ENCODE measurements at places on chromosomes 12 and 14.

DNA sequence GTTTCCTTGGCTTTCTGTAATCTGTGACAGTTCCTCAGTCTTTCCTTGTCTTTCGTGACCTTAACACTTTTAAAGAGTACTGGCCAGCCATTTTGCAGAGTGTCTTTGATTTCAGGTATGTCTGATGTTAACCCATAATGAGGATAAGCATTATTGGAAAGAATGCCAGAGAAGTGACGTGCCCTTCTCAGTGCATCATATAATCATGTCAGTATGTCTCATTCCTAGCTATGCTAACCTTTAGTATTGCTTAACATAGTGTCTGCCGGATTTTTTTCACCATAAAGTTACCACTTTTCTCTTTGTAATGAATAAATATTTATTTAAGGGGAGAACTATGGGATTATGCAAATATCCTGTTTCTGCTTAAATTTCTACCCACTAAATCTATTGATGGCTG, 28.5 kb downstream of the RERG start:
- no peak for DNase-seq

GRCh38 chr12:24608637-24609285, 340.1 kb downstream of the BCAT1 start:
- peak; percentile 6 for DNase-seq

GRCh38 chr14:32654106-32654505, 284.6 kb upstream of the NPAS3 start:
- no peak for DNase-seq

GRCh38 chr12:47184813-47185212, 105.1 kb upstream of the AMIGO2 start:
- no peak for DNase-seq

- no peak for DNase-seq
These were observed 201.2 kb downstream of the DAD1 start for GRCh38 chr14:22387776-22388241.

- DNase-seq, result no peak
These were observed 456.2 kb downstream of the ADAMTS20 start for GRCh38 chr12:43095669-43096280.

- no peak for DNase-seq
These were observed 14.3 kb upstream of the KRT73 start for GRCh38 chr12:52632656-52633055.

DNA sequence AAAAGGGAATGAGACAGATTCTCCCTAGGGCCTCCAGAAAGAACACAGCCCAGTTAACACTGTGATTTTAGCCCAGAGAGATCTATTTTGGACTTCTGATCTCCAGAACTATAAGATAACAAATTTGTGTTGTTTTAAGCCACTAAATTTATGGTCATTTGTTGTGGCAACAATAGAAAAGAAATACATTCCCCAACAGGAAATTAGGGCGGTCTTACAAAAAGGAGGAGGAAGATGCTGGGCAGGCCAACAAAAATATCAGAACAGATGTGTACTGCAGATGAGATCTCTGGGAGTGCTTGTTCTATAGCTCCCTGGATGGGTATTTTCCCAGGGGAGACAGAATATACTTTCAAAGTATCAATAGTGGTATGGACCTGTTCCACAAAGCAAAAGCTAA, 32.0 kb upstream of the SOCS2 start:
- DNase-seq, result no peak

GRCh38 chr12:21910657-21911056, 30.6 kb downstream of the ABCC9 start:
- DNase-seq, result no peak

- DNase-seq, result no peak
These were observed 60.1 kb downstream of the SUSD6 start for GRCh38 chr14:69671365-69672030.

DNA sequence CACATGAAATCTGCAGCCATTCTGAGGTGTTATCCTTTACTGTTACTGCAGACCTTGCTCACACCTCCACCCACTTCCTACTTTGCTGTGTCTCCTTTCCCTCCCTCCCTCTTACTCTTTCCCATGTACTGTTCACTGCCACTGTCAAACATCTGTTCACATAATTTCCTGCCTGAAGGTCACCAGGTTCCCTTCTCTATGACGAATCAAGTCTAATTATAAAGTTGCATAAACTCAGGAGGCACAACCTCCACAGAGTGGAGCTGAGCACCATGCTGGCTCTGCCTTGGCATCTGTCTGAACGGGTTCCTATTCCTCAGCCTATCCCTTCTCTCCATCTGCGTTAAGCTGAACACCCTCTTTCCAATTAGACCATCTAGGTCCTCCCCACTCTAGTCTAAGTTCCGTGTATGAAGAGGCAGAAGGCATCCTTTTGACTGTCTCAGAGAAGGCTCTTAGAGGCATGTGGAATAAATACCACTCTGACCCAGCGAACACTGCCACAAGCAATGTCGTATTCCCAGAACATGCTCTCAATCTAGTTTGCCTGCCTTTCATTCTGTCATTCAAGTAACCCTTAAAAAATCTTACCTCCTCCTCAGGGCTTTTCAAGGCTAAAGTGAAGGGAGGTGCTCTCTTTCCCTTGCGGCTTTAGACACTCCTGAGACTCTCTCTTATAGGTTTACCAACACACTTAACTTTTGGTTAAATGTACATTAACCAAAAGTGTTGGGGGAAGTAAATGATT, 48.7 kb downstream of the ACADS start:
- no peak for DNase-seq

- no peak for DNase-seq
These were observed 12.4 kb downstream of the SLC2A13 start for GRCh38 chr12:40093512-40093911.

GRCh38 chr14:103353362-103353761, 19.3 kb downstream of the EIF5 start:
- DNase-seq, result no peak

- DNase-seq, result no peak
These were observed 63.2 kb downstream of the FBXL14 start for GRCh38 chr12:1531153-1531653.

DNA sequence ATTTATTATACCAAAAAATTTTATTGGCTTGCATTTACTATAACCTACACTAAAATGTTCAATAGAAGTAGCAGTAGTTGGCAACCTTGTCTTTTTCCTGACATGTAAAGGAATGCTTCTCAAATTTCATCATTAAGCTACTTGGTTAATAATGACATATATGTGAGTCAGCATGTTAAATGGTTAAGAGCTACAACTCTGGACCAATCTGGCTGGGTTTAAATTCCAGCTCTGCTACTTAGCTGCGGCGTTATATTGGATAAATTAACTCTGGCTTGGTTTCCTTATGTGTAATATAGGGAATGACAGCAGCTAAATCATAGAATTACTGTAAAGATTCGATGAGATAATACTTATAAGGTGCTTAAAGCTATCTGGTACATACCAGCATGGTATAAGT, 53.7 kb upstream of the OTOGL start:
- peak; percentile 74 for DNase-seq

DNA sequence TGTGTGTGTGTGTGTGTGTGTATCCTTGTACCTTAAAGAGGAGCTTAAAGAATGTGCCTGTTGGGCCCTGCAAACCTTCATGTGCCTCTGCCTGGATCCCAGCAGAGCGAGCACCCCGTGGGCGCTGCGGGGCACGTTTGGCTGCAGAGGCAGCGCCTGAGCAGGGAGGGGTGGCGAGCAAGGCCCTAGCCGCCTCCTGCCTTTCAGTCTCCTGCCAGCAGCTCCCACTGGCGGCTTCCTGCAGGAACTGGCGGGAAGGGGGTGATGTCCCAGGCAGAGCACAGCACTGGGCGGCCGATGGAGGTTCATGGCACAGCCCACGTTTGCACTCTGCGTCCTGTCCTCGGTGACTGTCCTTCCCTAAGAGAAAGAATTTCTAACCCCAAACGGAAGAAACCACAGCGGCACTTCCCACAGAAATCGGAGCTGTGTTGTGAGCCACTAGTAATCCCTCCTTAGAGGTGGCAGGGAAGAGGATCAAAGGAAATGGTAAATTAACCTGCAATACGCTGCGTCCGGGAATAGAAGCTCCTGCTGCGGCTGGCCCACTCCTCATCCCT, 19.8 kb downstream of the ZBTB42 start:
- DNase-seq, result no peak

DNA sequence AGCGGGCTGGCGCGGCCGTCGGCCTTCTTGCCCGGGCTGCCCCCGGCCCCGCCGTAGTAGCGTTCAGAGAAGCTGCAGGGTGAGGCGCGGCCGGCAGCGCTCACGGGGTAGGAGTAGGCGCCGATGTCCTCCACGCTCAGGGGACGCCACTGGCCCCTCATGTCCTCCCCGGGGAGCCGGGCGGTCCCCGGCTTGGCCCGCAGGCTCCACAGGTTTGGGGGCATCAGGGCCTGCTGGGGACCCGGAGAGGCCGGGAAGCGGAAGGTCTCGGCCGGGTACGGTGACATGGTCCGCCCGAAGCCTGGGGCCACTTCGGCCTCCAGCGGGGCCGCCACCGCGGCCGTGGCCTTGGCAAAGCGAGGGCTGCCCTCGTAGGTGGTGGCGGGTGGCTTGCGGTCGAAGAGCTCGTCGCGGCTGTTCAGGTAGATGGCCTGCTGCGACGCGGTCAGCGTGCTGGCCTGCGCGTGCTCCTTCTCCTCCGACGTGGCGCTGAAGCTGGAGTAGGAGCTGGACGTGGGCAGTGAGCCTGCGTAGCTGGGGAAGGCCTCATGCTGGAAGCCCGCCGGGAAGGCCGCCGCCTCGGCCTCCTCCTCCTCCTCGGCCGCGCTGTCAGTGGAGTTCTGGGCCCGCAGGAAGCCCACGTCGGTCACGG, 48.7 kb downstream of the BEGAIN start:
- no peak for DNase-seq

- DNase-seq, result no peak
These were observed 103.7 kb upstream of the IFNG-AS1 start for GRCh38 chr12:67885375-67886169.

DNA sequence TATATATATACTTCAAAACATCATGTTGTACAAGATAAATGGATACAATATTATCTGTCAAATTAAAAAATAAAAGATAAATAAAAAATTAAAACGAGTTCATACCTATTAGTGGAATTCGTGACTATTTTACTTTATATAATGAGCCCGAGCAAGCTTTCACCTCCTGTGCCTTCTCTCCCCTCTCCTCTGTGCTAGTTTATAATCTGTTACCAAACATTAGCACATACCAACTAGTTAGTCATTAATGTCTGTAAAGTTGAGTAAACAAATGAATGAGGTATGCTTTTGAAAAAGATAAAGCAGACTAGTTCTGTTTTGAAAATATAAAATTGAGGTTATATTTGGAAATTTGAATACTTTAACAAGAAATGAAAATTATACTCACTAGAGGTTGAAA, 84.0 kb downstream of the LRRC9 start:
- DNase-seq, result no peak

DNA sequence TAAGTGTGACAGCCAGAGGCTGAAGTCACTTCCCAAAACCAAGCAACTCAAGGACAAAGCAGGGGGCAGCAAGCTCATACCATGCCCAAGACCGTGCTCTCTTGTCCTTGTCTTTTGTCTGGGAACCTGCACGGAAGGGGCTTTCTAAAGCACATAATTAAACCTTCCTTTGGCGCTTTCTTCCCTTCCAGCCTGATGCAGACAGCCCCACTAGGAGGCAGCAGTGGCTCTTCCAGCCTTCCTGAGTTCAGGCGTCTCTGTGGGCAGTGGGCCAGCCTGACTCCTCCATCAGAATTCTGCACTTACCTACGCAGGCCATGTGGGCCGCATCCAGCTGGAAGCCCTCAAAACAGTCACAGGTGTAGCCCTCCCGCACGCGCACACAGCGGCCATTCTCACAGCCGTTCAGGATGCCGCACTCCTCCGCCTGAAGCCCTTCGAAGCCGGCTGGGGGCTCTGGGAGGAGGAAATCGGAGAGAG, 7.6 kb downstream of the ISCA2 start:
- DNase-seq, result peak; percentile 60

GRCh38 chr12:27969624-27970400, 2.7 kb downstream of the PTHLH start:
- no peak for DNase-seq

GRCh38 chr12:100724071-100724470, 70.5 kb upstream of the ANO4 start:
- no peak for DNase-seq

DNA sequence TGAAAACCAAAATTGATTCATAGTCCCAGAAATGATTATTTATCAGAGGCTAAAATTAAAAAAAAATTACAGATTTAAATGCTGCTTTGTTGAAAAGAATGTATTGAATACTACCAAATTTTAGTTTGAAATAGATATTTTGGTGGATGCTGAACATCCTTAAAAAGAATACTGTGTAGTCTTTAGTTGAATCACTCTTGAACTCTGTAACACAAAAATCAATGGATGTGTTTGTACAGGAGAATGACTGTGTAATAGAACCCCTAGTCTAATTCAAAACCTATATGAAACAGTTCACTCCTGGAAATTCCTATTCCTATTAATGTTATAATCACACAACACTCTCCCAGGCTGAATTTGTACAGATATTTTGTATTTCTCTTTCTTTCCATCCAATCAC, 1.5 kb upstream of the TSPAN8 start:
- no peak for DNase-seq

DNA sequence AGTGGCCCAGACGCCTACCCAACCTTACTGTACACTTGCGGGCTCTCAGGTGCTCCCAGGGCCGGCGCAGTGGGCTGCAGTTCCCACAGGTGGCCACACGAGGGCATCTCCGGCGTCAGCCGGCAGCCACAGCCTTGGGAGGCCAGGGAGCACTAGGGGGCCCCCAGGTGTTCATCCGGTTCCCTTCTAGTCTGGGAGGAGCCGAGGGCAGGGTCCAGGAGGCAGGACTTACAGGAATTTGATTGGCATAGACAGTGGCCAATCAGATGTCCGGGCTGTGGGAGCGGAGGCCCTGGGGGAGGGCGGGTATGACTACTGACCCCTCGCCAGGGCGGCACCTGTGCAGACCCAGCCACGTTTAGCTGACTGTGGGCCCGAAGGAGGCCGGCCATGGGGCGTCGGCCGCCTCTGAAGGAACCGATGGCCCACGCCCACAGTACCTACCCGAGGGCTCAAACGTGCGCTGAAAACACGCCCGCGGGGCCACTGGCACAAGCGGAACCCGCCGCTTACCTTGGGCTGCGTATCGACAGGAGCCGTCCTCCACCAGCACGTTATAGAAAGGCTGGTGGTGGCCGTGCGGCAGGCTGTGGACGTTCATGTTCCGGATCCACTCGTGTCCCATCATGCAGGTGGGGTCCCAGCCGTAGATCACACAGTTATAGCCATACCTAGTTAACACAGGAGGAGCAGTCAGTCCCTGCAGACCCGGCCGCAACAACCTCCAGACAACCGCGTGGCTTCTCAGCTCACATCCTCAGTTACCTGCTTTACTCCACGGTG, 34.8 kb downstream of the FBXO21 start:
- DNase-seq, result no peak

GRCh38 chr12:101648195-101648594, 49.2 kb upstream of the CHPT1 start:
- no peak for DNase-seq

Measured in fibroblast of skin of left biceps (primary cell).